ENCODE measurements at places on chromosomes 1 and 21. TPM values are rescaled to one million over a fixed set of nuclear protein-coding genes. Genes with fewer than 3 reads are reported as not detected.

Gene SPRR3
- total RNA-seq, result not detected

Gene RSBN1
- 26.3 TPM for total RNA-seq

DNA sequence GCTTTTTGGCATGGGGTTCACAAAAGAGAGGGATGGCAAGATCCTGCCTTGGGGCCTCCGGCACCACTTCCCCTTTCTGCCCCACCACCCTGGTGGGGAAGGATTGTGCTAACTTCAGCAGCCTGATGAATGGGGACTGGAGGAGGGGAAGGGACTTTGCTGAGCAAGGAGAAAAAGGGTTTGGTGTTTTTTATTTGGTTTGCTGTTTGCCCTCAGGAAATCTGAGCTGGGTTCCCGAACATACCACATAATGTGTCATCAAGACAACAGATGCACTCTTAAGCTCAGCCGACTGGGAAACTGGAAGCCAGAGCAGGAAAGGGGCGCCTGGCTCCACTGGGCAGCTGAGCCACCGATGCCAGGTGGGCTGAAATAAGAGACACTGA, 19.8 kb downstream of the OLFML2B start:
- H3K4me3 ChIP-seq, result no peak overlapping the region
- H3K36me3 ChIP-seq, result no peaks in the 10 kb centered on the region
- no peak for DNase-seq

Gene OLFML2B
- 24.4 TPM for total RNA-seq

- no peaks in the 10 kb centered on the region for H3K4me1 ChIP-seq
- no peaks in the 10 kb centered on the region for H3K36me3 ChIP-seq
- no peak for DNase-seq
- H3K27ac ChIP-seq, result no peak overlapping the region
- peaks cover 13% of the 10 kb centered on the region for H3K27me3 ChIP-seq
These were observed 213.7 kb upstream of the CSF3R start for GRCh38 chr1:36696261-36696940.

- H3K4me1 ChIP-seq, result no peaks in the 10 kb centered on the region
- H3K27ac ChIP-seq, result no peak overlapping the region
- DNase-seq, result no peak
- no peaks in the 10 kb centered on the region for H3K36me3 ChIP-seq
- no peaks in the 10 kb centered on the region for H3K27me3 ChIP-seq
These were observed 17.7 kb upstream of the PTPRC start for GRCh38 chr1:198620951-198621824.

DNA sequence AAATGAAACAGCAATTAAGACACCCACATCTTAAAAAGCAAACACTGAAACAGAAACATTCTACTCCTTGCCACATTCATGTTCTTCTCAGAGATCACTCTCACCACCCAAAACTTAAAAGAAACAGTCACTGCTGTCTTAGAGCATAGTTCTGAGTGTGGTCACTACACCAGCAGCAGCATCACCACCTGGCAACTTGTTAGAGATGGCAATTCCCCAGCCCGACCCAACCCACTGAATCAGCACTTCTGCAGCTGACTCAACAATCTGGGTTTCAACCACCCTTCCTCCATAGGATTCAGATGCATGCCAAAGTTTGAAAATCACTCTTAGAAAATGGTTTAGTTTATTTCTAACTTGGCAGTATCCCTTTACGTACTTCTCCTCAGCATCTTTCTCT, 126.1 kb downstream of the CDC42BPA start:
- H3K4me1 ChIP-seq, result no peaks in the 10 kb centered on the region
- H3K36me3 ChIP-seq, result no peaks in the 10 kb centered on the region
- H3K27ac ChIP-seq, result no peak overlapping the region
- H3K27me3 ChIP-seq, result no peaks in the 10 kb centered on the region
- DNase-seq, result no peak
